LHCN-M2 (cell line): ENCODE measurements at places on chromosomes 7 and 10.

DNA sequence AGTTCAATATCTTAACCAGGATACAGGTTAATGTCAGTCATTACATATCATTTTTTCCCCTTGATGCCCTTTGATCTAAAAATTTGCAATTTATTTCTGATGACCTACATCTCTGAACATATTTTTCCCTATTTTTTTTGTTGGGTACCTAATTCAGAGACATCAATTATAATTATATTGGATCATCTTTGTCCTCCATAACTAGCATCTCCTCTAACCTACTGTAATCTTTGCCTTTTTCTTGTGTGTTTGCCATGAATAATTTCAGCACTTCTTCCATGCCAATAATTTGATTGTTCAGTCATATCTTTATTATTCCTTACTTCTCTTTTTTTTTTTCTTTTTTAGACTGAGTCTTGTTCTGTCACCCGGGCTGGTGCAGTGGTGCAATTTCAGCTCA is 39.2 kb upstream of the FGFR2 start:
- DNase-seq: no peak

DNA sequence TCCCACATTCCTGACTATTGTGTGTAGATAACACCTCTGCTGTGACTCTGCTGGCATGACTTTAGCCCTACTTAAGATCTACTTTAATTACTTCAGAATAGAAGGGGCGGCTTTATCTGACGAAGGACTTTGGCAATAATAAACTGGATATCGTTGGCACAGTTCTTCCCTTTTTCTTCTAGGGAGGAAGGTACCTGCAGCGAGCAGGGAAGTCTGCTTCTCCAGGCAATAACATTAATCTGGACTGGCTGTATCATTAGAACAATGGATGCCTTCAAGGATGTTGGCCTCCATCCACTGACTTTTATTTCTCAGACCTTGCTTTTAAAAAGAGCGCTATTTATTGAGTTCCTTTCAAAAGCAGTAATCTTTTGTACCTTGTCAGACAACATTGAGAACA is 172.6 kb upstream of the THSD7A start:
- no peak for DNase-seq

DNA sequence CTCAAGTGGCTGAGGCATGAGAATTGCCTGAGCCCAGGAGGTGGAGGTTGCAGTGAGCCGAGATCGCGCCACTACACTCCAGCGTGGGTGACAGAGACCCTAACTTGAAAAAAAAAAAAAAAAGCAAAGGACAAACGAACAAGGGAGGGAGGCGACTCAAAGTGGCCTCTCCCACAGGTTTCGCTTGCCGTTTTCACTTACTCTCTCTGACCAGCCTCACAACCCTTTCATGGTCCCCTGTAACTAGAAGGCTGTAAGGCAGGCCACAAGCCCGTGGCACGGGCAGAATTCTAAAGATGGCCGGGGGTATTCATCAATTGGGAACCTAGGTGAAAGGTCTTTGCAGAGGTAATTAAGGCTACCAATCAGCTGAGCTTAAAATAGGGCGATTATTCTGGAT is 25.5 kb downstream of the GNA12 start:
- no peak for DNase-seq

DNA sequence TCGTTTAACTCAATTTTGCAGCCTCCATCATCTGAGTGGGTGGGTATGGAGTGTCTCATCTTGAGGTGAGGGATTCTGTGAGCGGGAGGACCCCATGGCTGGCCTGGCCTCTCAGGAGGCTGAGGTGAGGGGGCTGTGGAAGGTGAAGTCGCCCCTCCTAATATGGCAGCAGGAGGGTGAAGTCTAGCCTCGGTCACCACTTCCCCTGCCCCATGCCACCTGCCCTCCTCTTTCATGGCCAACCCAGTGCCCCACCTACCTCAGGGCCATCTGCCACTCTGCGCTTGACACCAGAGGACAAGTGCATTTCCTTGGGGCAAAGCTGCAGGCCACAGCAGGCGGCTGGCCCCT is 8.7 kb downstream of the RASGEF1A start:
- no peak for DNase-seq

GRCh38 chr10:93110472-93111146 is 36.9 kb downstream of the CYP26A1 start:
- no peak for DNase-seq

GRCh38 chr10:90939648-90940047 is 18.8 kb upstream of the ANKRD1 start:
- DNase-seq: no peak

DNA sequence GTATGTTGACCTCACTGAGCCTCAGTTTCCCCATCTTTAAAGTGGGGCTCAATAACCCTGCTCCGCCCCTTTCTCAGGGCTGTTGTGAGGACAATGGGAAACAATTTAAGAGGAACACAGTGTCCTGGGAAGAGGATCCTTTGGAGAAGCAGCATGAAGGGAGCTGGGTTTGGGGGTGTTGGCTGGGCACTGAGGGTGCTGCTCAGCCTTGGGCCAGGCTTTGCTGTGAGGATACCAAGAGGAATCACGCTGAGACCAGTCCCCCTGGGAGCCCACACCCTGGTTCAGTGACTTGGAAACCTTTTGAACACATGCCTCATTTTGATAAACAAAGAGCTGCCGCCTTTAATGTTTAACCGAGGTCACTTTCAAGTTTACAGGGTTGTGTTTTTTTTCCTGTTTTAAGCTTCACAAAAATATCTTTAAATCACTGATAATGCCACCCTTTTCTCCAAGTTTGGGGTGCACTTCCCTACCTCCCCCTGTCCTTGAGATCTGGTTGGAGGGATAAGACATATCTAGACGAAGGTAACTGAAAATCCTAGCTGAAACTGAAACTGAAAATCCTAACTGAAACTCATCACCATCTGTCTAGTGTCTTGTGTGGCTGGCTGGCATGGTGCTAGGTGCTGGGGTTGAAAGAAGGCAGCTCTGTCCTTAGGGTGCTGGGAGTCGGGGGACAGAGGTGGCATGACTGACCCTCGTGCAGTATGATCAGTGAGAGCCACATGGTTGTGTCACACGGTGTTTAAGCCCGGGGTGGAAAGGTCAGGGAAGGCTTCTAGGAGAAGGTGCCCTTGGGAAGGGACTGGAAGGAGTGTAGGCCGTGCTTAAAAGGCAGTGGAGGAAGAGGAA is 27.7 kb downstream of the ZNF775 start:
- DNase-seq: no peak
